SW 1271 (cell line): ENCODE measurements at places on chromosomes 7 and 10.

GRCh38 chr7:92767437-92767836 is 68.9 kb downstream of the CDK6 start:
- DNase-seq, result no peak

GRCh38 chr7:122397381-122397780 is 92.8 kb upstream of the FEZF1 start:
- DNase-seq, result no peak

DNA sequence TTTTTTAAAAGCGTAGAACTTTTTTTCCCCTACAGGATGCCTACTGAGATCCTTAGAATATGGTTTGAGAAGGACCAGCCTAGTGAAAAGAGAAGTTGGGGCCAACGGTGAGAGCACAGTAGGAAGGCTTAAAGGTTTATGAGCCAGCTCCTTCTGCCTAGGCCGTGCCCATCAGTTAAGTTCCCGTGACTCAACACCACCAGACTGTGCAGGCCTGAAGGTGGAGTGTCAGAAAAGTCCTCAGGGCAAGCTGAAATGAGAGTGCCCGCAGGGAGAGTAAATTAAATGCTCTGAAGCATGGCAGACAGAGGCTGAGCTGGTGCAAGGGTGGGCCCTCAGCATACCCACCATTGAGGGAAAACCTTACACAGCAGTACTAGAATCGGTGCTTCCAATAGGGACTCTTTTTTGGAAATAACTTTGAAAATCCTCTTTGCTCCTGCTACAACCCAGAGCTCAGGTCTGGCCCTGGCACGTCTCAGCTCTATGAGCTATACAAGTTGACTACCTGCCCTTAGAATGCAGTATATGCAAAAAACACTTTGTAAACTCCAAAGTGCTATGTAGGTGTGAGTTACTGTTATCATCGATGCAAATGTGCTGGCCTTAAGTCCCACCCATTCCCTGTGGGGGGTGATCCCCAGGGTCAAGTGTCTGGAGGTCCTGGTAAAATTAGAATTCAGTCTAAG is 15.2 kb upstream of the C10orf67 start:
- no peak for DNase-seq

GRCh38 chr7:74231232-74231590 is 21.4 kb downstream of the LAT2 start:
- DNase-seq, result no peak

DNA sequence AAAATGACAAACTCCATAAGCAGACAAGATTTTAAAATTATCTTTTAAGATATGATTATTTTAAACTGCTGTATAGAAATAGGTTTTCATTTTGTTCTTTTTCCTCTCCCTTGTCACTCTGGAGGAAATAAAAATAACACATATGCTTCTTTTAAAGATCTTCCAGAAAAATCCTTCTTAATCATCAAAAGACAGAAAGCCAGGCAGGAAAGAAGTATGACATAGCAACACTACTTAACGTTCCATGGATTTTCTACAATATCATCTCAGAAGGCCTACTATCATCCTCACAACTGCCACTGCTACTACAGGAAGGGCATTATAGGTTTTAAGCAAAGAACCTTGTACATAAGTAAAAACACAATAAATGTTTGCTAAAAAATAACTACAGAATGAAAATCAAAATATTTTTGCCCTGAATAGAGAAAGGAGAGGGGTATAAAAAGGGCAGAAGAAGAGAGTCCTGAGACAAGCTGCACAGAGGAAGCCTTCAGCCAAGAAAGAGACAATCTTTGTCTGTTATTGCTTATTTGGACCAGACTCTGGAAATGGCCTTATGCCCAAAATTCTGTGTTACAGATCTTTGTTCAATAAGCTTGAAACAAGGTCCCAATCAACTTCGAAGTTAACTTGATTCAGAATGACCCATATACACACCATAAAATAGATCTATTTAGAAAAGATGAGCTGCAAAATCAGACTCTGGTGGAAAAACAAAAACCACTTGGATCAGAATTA is 67.8 kb downstream of the ABI1 start:
- no peak for DNase-seq

DNA sequence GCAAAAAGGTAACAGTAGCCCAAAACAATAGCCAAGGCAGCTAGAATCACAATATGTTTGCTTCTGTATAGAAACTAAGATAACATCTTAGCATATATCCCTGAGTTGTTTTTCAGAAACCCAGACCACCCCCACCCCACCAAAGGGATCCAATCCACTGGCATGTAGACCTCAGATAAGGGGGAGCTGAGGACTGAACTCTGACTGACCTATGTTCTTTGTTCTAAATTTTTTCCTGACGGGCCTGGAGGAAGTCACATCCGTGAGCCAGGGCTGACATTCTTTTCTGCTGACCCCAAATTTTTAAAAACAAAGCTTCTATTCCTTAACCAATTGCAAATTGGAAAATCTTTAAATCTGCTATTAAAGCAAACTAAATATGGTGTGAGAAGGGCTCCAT is 493.9 kb upstream of the IGFBP3 start:
- no peak for DNase-seq

DNA sequence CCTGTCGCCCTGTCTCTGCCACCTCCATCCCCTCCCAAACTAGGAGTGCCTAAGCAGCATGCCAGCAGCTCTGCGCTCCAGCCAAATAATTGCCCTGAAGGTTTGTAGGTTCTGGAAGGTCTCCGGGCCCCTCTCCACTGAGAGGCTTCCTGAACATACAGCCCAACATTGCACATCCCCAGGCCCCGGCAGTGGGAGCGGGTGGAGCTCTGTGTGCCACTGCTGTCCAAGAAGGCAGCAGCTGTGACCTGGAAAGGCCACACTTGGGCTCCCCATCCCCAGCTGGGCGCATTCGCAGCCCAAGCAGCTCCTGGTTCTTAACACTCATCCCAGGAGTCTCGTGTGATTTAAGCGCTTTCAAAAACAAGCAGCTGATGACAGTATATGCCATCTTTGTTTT is 95.7 kb downstream of the COL13A1 start:
- no peak for DNase-seq

DNA sequence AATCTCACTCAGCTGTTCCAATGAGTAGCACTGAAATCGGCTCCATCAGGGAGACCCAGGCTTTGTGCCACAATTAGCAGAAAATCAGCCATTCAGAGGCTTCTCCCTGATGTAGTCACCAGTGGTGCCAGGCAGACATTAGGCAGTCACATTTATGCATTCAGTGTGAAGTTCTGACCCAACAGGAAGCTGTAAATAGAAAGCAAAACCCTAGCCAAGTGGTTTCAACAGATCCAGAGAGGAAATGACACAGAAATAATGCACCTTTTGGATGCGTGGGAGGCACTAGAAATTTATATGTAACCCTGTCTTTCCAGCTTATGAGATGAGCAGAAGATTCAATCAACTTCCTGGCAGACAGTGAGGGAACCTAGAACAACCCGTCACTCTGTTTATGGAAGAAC is 186.4 kb downstream of the PDE1C start:
- no peak for DNase-seq

DNA sequence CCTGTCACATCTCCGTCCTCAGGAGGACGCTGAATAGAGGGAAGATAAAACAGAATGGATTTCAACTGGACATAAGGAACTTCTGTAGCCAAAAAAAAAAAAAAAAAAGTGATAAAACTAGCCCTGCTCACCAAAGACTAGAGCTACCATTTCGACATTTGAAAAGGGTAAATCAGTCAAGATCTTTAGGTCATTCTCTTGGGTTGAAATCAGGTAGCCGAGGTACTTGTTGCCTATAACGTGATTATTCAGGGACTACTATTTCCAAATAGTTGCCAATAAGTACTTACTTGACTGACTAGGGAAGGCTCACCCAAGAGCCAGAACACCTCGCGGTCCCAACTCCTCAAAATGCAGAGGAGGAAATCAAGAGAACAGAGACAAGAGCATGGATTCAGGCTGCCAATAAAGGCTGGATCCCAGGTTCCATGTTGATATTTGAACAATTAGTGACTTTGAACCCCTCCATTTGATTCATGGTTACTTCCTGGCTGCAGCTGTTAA is 2.0 kb downstream of the RHEB start:
- no peak for DNase-seq
